ENCODE measurements at places on chromosomes 4 and X. TPM values are rescaled to one million over a fixed set of nuclear protein-coding genes. Genes with fewer than 3 reads are reported as not detected.
A peak's percentile ranks its signal among the peaks of the same experiment; 100 is the strongest.

GRCh38 chr4:39542611-39543012 is 15.4 kb upstream of the UGDH start:
- no peak for DNase-seq

GRCh38 chrX:2875798-2876399 is 47.2 kb downstream of the GYG2 start:
- DNase-seq, result no peak

GRCh38 chr4:182175788-182176519 is 67.2 kb upstream of the TENM3 start:
- no peak for DNase-seq

- no peak for DNase-seq
These were observed 48.3 kb upstream of the NAP1L2 start for GRCh38 chrX:73262991-73263390.

The KCNIP4 gene
- not detected for total RNA-seq

The ZNF630 gene
- total RNA-seq, result 2.2 TPM

GRCh38 chrX:22069586-22069985 is 37.5 kb downstream of the PHEX start:
- DNase-seq, result no peak

- no peak for DNase-seq
These were observed 34.2 kb upstream of the ATRX start for GRCh38 chrX:77820091-77820727.

DNA sequence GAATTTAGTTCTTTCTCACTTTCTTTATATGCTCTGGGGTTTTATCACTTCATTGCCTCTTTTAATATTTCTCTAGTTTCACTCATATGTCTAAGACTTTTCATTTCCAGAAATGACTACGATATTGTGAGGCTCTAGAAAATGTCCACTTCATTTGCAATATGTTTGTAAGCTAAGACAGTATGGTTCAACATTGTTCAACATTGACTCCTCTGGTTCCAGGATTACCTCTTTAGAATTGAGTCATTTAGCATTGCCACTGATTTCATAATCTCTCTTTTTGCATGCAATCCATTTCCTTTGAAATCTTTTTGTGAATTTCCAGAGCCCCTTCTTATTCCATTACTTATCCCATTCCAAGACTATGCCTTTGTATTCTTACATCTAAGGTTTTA is 32.3 kb downstream of the BBS12 start:
- DNase-seq, result peak; percentile 58

- DNase-seq, result peak; percentile 82
These were observed at the start of gene TNIP2 for GRCh38 chr4:2755821-2756690. Gene TNIP2 (minus strand): TSS chr4:2756336. CDS start chr4:2756289, 47 bp downstream.

The NKX3-2 gene
- total RNA-seq, result 7.5 TPM

- no peak for DNase-seq
These were observed 655.0 kb downstream of the RPA4 start for GRCh38 chrX:97538745-97539144.

The CLDN34 gene
- not detected for total RNA-seq

GRCh38 chrX:9316096-9316495 is 148.8 kb upstream of the TBL1X start:
- DNase-seq, result peak; percentile 8

The NDST3 gene
- total RNA-seq, result not detected

DNA sequence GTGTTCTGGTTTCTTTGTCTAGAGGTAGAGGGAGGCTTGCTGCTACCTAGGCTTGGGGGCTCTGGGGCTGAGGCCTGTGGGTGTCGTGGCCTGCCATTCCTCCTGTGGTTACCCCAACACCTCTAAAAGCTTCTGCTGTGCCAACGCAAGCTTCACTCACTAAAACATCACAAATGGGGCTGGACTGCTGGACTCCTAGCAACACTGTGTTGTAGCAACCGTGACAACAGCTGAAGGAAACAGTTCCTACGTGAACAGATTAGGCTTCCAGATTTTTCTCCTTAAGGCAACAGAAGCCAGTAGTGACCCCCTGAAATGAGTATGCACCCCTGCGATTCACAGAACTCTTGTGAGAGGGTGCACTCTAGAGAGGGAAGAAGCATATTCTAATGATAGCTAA is 138.3 kb upstream of the TEX13D start:
- DNase-seq, result peak; percentile 90

DNA sequence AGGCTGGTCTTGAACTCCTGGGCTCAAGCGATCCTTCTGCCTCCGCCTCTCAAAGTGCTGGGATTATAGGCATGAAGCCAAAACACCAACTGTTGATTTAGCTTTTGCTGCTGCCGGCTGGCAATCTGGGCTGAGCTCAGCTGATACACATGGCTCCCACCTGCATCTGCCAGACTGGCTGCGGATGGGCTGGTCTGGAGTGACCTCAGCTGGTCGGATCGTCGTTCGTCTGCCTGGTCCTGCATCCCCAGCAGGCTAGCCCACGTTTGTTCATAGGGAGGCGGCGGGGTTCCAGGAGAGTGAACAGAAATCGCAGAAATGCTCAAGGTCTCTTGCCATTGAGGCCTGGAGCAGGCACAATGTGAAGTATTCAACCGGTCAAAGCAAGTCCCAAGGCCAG is 74.4 kb upstream of the DDX3X start:
- peak; percentile 27 for DNase-seq
